CD4-positive, alpha-beta T cell treated with Interleukin-4 for 4 hours (primary cell): ENCODE measurements at places on chromosomes 2 and 18.

GRCh38 chr2:64837925-64838641 is 151.1 kb upstream of the SLC1A4 start:
- no peak for DNase-seq

DNA sequence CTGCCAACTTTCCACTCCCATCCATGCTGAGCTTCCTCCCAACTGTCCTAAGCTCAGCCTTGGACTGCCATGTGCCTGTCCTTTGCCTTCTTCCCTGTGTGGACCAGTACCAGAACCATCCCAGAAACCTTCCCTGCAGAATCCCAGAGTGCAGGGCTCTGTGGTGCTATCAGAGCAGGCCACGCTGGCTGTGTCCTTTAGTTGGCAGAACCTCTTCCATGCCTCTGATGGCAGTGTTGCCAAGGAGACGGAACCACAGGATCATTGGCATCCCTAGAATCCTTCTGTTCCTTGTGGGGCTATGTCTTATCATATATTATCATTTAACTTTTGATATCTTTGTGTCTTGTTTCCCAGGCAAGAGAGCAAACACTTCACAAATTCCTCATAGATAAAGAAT is 73.0 kb upstream of the NOSTRIN start:
- DNase-seq, result no peak

- DNase-seq, result no peak
Measured at GRCh38 chr2:162056796-162057399, 17.1 kb downstream of the DPP4 start.

- no peak for DNase-seq
Measured at GRCh38 chr2:189393440-189394111, 47.7 kb upstream of the WDR75 start.

- no peak for DNase-seq
Measured at GRCh38 chr18:29874519-29875098, 1167.9 kb downstream of the DSC3 start.

- DNase-seq, result no peak
Measured at GRCh38 chr2:85933753-85934594, 45.2 kb upstream of the ST3GAL5 start.

- DNase-seq, result no peak
Measured at GRCh38 chr2:130818809-130819208, 17.9 kb upstream of the ARHGEF4 start.

GRCh38 chr2:230234122-230234722 is 8.7 kb downstream of the SP140 start:
- DNase-seq, result no peak

DNA sequence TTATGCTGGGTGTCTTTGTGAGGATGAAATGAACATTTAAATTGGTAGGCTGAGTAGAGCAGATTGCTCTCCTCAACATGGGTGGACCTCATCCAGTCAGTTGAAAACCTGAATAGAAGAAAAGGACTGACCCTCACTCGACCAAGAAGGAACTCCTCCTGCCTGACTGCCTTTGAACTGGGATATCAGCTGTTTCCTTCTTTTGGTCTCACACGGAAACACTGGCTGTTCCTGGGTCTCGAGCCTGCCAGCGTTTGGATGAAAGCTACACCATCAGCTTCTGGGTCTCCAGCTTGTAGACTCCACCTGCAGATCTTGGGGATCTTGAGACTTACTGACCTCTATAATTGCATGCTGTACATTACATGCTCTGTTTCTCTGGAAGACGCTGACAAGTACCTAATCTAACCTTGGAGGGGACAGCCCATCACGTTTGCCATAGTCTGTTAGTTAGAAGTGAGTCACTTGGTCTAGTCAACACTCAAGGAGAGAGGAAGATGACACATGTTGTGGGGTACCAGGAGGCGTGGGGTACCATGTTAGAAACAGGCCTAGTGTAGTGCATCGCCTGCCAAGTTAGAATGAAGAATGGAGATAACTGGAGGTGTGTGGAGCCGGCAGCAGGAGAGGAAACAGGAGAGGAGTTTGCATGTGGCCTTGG is 267.0 kb downstream of the MREG start:
- DNase-seq, result no peak

DNA sequence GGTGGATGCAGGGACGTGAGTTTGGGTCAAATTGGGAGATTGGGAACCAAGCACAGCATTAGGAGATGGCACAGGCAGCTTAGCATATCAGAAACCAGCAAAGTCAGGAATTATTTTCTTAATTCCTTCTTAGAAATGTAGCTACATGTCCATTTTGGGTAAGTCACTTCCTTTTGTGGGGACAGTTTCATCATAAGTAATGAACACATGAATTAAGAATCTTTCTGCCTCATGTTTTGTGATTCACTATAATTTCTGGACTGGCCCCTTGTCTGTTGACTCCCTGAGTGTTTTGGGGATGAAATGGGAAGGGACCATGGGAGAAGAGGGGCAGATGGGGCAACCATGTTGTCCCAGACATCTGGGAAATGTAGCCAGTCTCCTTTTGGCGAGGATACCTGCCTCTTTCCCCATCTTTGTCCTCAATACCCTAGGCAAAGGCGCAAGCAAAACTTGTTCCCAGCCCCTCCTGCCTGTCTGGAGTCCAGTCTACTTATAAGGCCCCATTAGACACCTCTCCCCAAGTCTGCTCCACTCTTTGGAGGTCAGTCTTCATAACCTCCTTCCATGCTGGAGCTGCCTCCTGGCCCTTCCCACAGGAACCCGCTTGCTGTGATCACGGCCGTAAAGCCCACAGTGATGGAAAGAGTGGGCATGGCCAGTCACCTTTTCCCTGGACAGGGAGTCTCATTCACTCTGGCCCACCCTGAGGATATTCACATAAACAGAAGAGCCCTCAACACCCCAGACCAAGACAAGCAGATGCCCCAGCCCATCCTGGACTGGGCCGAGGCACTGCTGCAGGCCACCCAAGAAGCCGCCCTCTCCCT is 25.7 kb downstream of the MTHFD2 start:
- DNase-seq, result no peak
